ENCODE measurements at places on chromosomes 16 and 17.

GRCh38 chr16:56848955-56849689 is 15.9 kb upstream of the SLC12A3 start:
- DNase-seq = no peak

- DNase-seq = no peak
Observed at GRCh38 chr16:23944381-23944780, 108.6 kb downstream of the PRKCB start.

GRCh38 chr16:10565167-10565566 is 15.2 kb downstream of the EMP2 start:
- no peak for DNase-seq

DNA sequence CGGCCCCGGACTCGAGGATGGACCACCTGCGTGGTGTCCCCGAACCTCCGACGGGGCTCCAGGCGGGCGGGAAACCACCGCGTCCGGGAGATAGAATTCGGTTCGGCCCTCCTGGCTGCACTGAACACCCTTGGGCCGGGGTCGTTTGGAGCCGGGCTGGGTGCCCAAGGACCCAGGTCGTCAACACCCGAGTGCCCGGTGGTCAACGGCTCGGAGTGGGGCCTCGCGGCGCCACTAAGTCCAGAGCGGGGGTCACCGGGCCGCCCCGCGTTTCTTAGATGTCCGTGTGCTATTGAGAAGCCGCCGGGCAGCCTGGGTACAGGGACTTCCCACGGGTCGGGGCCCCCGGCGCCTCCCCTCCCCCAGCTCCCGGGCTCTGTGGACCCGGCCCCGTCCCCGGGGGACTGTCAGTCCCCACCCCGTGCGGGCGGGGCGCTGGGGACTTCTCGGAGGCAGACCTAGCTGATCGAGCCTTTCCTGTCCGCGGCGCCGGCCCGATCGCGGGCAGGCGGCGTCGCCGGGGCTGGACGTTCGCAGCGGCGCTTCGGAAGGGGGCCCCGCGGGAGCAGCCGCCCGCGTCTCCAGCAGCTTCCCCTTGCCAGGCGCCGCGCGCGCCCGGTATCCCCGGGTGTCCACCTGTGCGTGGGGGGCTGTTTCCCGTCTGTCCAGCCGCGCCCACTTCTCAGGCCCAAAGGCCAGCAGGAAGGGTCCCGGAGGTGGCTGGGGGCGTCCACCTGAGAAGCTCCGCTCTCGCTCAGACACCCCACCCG is 655 bp upstream of the NPTX1 start:
- DNase-seq = no peak

DNA sequence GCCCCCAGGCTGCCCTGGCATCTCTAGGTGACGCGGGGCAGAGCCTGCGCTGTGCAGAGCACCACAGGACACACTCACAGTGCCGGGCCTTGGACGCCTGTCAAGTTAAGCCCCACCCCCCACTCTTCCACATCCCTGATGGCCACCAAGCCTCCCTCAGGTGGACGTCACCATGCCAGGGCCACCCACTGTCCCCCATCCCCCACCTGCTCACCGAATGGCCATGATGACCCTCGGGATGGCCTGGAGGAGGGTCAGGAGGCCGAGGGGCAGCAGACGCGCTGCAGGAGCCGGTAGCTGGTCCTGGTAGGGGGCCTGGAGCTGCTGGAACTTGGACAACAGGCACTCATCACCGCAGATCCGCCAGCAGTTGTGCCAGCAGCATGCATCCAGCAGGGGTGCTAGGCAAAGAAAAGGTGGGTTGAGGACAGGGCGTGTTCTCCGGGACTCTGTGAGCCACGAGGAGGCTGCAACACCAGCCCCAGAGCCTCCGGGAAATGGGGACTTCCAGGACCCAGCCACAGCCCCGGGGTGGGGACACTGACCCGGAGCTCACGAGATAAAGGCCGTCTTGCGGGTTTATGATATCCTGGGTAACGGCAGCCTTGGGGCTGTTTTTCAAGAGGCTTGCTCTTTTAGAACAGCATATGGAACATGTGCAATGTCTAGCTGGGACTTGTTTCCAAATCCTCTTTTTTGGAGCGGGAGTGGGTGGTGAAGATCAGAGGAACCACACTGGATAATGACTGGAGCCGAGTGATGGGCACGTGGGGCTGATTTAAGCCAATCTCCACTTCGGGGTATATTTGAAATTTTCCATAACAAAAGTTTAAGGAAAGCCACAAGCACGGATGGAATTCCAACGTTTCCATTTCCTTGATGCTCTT is 11.4 kb downstream of the C16orf95 start:
- no peak for DNase-seq
